ENCODE measurements at places on chromosomes 5 and 9. TPM values are rescaled to one million over a fixed set of nuclear protein-coding genes. Genes with fewer than 3 reads are reported as not detected.
A peak's percentile ranks its signal among the peaks of the same experiment; 100 is the strongest.

DNA sequence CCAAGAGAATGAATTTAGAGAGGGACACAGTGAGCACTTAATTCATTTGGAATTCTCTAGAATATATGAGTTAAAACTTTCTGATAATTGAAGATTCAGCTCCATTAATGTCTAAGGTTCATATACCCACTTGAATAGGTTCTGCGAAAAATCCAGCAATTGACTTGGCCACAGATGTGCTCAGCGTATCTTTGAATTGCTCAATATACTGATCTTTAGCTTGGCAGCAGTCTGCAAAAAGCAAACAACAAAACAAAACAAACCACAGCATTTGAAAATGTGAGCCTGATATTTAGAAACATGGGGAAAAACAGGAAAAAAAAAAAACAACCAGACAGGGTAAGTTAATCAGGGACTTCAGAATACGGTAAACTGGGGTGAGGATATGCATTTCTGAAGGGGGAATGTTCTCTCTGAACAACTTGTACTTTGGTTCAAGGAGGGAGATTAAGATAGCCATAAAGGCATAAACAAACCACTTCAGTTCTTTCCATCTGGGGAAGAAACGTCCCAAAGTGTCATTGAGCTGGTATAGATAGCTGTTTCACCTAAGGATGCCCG lies 21.4 kb downstream of the AGXT2 start:
- no peak for DNase-seq

- DNase-seq, result no peak
These were observed 49.4 kb downstream of the C9orf50 start for GRCh38 chr9:129571298-129572051.

SH3TC2 gene
- 0.31 TPM for polyA plus RNA-seq

GRCh38 chr9:127966416-127967150 lies 14.2 kb downstream of the EEIG1 start:
- DNase-seq, result peak; percentile 79

- no peak for DNase-seq
These were observed 6.9 kb downstream of the ELL2 start for GRCh38 chr5:95954716-95955115.
